Chondrocyte (in vitro differentiated cells): ENCODE measurements at places on chromosomes 4 and X. TPM values are rescaled to one million over a fixed set of nuclear protein-coding genes. Genes with fewer than 3 reads are reported as not detected.

Gene TENM3
- 87.0 to 135 TPM (median 87.6 TPM) in 3 replicates for total RNA-seq

Gene INTU
- total RNA-seq, result 6.1 to 11.4 TPM (median 10.9 TPM) in 3 replicates

Gene TRMT2B
- 9.5 to 13.1 TPM (median 9.9 TPM) in 3 replicates for total RNA-seq

Gene FGFBP1
- total RNA-seq, result not detected in 3 replicates

Gene OTC
- total RNA-seq, result not detected in 3 replicates

Gene MRPS18C
- 28.1 to 47.2 TPM (median 34.5 TPM) in 3 replicates for total RNA-seq

Gene PPP1R2C
- not detected in 3 replicates for total RNA-seq

Gene CSN1S1
- not detected in 3 replicates for total RNA-seq

Gene TMEM47
- total RNA-seq, result 63.7 to 65.6 TPM (median 64.1 TPM) in 3 replicates

Gene FAM241A
- 0.53 to 0.74 TPM (median 0.62 TPM) in 3 replicates for total RNA-seq

Gene RRH
- not detected in 3 replicates for total RNA-seq

Gene ARMCX1
- total RNA-seq, result 36.0 to 46.1 TPM (median 36.7 TPM) in 3 replicates

Gene NLRP2B
- not detected in 3 replicates for total RNA-seq

Gene GYG2
- total RNA-seq, result 11.7 to 14.1 TPM (median 12.1 TPM) in 3 replicates

Gene ZCCHC18
- 1.9 to 6.8 TPM (median 5.0 TPM) in 3 replicates for total RNA-seq

Gene PRKG2
- not detected in 3 replicates for total RNA-seq

Gene TRPC3
- 0.20 to 0.39 TPM in 2 of 3 replicates, not detected in the other for total RNA-seq

Gene CCDC158
- total RNA-seq, result not detected in 3 replicates

Gene CT45A9
- total RNA-seq, result not detected in 3 replicates

Gene ZFP92
- 0.10 to 1.6 TPM (median 1.5 TPM) in 3 replicates for total RNA-seq

Gene FAM53A
- total RNA-seq, result 6.9 to 8.0 TPM (median 7.3 TPM) in 3 replicates

Gene TSPAN7
- 0.56 TPM in 1 of 3 replicates, not detected in the others for total RNA-seq

Gene ATP2B3
- total RNA-seq, result 0.17 to 0.46 TPM (median 0.37 TPM) in 3 replicates

Gene ARR3
- not detected in 3 replicates for total RNA-seq

Gene F11
- not detected in 3 replicates for total RNA-seq

Gene CFI
- total RNA-seq, result not detected in 3 replicates

Gene EIF4E
- total RNA-seq, result 66.1 to 79.6 TPM (median 68.8 TPM) in 3 replicates

Gene HTN1
- not detected in 3 replicates for total RNA-seq

Gene PTPN13
- 32.9 to 38.9 TPM (median 38.0 TPM) in 3 replicates for total RNA-seq

Gene SLC2A9
- total RNA-seq, result 0.72 to 0.95 TPM in 2 of 3 replicates, not detected in the other

Gene ADGRA3
- total RNA-seq, result 27.8 to 39.6 TPM (median 28.3 TPM) in 3 replicates

Gene NHSL2
- total RNA-seq, result 2.1 to 2.2 TPM (median 2.1 TPM) in 3 replicates

Gene USP17L12
- total RNA-seq, result not detected in 3 replicates

Gene FAT4
- total RNA-seq, result 16.8 to 69.8 TPM (median 17.7 TPM) in 3 replicates

Gene GAB1
- total RNA-seq, result 30.1 to 52.2 TPM (median 33.2 TPM) in 3 replicates

Gene MAGEB17
- not detected in 3 replicates for total RNA-seq

Gene SPARCL1
- 21.5 to 26.9 TPM (median 26.1 TPM) in 3 replicates for total RNA-seq

Gene APBB2
- 111 to 192 TPM (median 119 TPM) in 3 replicates for total RNA-seq

Gene NIPAL1
- total RNA-seq, result 0.32 to 0.59 TPM (median 0.48 TPM) in 3 replicates

Gene ZNF141
- total RNA-seq, result 7.9 to 13.7 TPM (median 7.9 TPM) in 3 replicates

Gene SSX2B
- total RNA-seq, result not detected in 3 replicates

Gene PDE6B
- total RNA-seq, result 0.46 to 2.3 TPM (median 2.3 TPM) in 3 replicates

Gene SLITRK2
- total RNA-seq, result not detected in 3 replicates

Gene AKAP4
- total RNA-seq, result not detected in 3 replicates

Gene ODAPH
- not detected in 3 replicates for total RNA-seq

Gene PRDM8
- total RNA-seq, result 0.07 TPM in 1 of 3 replicates, not detected in the others

Gene APLN
- total RNA-seq, result 0.19 to 1.3 TPM (median 1.1 TPM) in 3 replicates

Gene RS1
- total RNA-seq, result not detected in 3 replicates

Gene SYN1
- total RNA-seq, result 2.6 to 5.9 TPM (median 3.7 TPM) in 3 replicates

Gene P2RY4
- total RNA-seq, result not detected in 3 replicates

Gene EXOC1
- 28.9 to 38.8 TPM (median 29.5 TPM) in 3 replicates for total RNA-seq

Gene ANXA10
- total RNA-seq, result not detected in 3 replicates

Gene DKK2
- 107 to 259 TPM (median 109 TPM) in 3 replicates for total RNA-seq

Gene SHROOM4
- 5.5 to 7.5 TPM (median 6.4 TPM) in 3 replicates for total RNA-seq

Gene HGFAC
- total RNA-seq, result 0.28 to 0.36 TPM (median 0.35 TPM) in 3 replicates

Gene PAGE2B
- not detected in 3 replicates for total RNA-seq

Gene ITM2A
- total RNA-seq, result 0.56 TPM in 1 of 3 replicates, not detected in the others

Gene LRIT3
- total RNA-seq, result 0.07 to 0.17 TPM in 2 of 3 replicates, not detected in the other

Gene STATH
- total RNA-seq, result not detected in 3 replicates
